ENCODE measurements at places on chromosomes 6 and 20.
A peak's percentile ranks its signal among the peaks of the same experiment; 100 is the strongest.

DNA sequence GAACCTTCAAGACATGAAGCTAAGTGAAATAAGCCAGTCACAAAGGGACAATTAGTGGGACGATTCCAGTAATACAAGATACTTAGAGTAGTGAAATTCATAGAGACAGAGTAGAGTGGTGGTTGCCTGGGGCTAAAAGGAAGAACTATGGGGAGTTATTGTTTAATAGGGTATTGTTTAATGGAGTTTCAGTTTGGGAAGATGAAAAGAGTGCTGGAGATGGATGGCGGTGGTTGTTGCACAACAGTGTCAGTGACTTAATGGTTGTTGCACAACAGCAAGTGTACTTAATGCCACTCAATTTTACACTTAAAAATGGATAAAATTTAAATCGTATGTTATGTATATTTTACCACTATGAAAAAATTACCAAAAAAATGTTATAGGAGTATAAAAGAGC is 209.7 kb upstream of the TENT5A start:
- no peak for DNase-seq

DNA sequence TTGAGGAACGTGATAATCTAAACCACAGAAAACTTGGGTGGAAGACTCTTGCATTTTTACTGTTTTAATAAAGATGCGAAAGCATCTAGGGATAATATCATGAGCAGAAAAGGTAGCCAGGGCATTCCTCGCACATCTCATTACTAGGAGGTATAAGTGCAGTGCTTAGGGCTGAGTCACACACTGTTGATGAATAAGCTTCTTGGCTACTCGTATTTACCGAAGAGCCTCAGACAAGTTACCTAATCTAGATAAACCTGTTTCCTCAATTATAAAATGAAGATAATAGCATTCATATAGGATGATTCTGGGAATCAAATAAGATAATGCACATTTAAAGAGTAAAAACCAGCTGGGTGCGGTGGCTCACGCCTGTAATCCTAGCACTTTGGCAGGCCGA is 780 bp upstream of the KIAA0319 start:
- DNase-seq: no peak

GRCh38 chr6:90870561-90870960 is 283.7 kb upstream of the MAP3K7 start:
- peak; percentile 17 for DNase-seq

DNA sequence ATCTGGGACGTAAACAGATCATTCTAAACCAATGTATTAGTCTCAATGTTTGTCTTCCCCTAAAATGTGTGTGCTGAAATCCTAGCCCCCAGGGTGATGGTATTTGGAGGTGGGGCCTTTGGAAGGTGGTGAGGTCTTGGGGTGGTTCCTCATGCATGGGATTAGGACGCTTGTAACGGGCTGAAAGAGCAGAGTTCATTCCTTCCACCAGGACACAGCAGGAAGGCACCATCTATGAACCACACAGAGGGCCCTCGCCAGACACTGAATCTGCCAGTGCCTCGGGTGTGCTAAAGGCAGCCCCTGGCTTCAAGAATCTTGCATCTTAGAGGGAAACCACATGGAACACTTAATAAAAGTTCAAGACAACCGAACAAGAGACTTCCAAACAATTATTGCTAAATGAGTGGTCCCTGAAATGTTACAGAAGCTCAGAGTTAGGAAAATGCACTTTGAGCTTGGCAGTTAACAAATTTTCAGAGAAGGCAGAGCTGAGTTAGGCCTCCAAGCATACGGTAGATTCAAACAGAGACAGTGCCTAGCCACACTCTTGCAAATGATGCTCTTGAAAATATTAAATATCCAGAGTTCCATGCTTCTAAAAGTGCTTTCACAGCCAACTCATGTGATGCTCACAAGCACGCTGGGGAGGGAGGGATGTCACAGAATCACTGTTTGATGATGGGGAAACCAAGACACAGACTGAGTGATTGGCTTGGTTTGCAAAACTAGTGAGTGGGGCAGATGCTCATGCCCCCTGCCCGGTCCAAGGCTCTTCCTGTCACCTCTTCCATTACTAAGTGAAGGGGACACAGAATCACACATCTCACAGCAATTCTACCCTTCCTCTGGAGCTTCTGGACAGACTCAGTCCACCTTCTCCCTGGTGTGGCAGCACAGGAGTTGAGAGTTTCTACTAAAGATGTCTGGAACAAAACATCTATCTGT is 27.4 kb downstream of the TBC1D7 start:
- DNase-seq: no peak

- DNase-seq: no peak
Observed at GRCh38 chr6:168011291-168011690, 13.8 kb downstream of the KIF25 start.

DNA sequence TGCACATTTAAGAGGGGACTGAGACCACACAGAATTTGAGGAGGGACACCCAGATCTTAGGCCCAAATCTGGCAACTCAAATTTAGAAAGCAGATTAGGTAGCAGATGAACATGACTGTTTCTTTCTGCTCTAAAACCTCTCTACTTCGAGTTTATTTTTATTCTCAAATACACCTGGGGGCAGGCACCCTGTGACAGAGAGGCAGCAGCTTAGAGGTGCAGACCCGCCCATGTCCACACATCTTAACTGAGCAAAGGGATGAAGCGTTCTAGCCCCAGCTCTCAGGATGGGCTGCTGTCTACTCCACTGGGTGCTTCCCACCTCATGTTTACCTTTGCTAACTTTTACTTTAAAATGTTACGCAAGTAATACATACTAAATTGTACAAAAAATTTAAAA is 125.0 kb downstream of the SLC23A2 start:
- no peak for DNase-seq

GRCh38 chr20:51195419-51195901 is 172.6 kb upstream of the KCNG1 start:
- peak; percentile 59 for DNase-seq

- DNase-seq: peak; percentile 97
Observed at GRCh38 chr6:137013031-137013430, 31.7 kb downstream of the IL20RA start.

DNA sequence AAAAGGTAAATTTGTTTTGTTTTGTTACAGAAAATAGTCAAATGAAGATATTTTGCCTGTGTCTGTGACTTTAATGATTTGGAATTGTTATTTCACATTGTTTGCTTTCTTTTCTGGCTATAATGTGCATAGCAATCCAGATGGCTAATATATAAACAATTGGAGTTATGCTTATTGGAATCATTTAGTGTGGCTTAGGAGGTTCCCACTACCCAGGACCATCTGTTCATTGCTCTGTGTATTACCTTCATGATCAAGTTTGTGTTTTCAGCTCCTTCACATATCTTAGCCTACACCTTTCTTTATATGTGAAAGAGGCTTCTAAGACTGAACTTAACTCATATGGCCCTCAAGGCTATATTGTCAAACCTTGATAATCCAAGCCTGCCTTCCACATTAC is 232.9 kb downstream of the BCKDHB start:
- DNase-seq: no peak

GRCh38 chr6:111781041-111781708 is 92.1 kb downstream of the FYN start:
- DNase-seq: peak; percentile 48

DNA sequence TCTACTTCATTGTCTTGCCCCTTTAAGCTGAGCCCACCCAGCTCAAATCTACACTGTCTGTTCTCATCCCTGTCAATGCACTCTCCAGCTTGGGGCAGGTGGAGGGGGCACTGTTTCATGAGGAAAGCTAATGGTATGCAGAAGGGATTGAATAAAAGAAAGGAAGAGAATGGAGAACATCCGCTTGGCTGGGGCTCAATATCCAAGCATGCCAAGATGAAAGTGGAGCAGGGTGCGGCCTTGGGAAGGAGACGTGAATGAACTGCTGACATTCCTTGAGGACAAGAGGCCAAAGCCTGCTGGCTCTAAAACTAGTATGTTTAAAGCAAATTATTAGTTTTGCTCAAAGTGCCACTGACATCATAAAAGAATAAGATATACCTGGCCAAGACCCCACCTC is 24.2 kb downstream of the AKAP12 start:
- peak; percentile 46 for DNase-seq

- DNase-seq: peak; percentile 75
Observed at GRCh38 chr6:33249732-33250630, 21.7 kb downstream of the VPS52 start.

DNA sequence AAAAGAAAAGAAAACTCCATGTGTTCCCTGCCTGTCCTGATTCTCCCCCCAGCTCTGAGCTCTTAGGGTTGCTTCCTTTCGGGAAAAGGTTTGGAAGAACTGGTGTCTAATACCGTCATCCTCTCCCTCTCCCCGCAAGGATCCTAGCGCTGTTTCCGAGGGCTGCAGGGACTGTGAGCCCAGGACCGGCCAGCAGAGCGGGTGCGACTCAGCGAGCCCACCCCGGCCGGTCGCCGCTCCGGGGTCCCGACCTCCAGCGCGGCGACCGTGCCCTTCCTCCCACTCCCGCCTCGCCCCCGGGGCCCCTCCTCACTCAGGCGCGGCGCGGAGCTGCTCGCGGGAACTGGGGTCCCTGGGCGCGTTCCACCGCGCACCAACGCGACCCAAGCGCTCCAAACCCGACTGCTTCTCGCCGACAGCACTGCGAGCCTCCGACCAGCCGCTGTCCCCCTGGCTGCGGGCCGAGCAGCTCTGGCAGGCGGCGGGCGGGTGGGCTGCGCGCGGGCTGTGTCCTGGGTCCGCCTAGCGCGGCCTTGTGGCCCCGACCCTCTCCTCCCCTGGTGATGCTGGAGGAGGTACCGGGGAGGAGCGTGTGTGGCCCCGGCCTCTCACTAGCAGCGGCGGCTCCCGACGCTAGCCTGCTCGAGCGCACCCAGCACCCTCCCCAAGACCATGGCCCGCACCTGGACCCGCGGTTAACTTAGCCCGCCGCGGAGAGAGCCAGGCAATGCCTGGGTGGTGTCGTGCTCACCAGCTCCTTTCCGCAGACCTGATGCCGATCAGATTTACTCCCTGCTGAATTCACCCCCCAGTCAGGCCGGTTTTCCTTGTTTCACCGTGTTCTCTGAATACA is at the start of gene PLA2G7:
TSS of gene PLA2G7 (minus strand) at position 509 of the 853 bp plus-strand sequence. CDS start 12,484 bp downstream, outside the sequence.
- no peak for DNase-seq

Data from fibroblast of upper back skin (primary cell).